A549 treated with DMSO at 1 μM for 4 hours (cell line): ENCODE measurements at places on chromosomes 2 and 18. TPM values are rescaled to one million over a fixed set of nuclear protein-coding genes. Genes with fewer than 3 reads are reported as not detected.

The EHD3 gene
- total RNA-seq: 8.3 to 9.9 TPM (median 9.2 TPM) in 5 replicates

The ZBTB7C gene
- 0.03 to 0.11 TPM (median 0.05 TPM) in 5 replicates for total RNA-seq

The CHRNG gene
- total RNA-seq: not detected in 5 replicates

The KYNU gene
- total RNA-seq: 304 to 362 TPM (median 328 TPM) in 5 replicates

The EFR3B gene
- total RNA-seq: 15.9 to 17.9 TPM (median 16.8 TPM) in 5 replicates
